AG20443 (cell line): ENCODE measurements at places on chromosomes 1 and 21.
A peak's percentile ranks its signal among the peaks of the same experiment; 100 is the strongest.

- peak; percentile 95 for DNase-seq
These were observed at the start of gene RAB13 for GRCh38 chr1:153985941-153986761. RAB13 (minus strand) TSS chr1:153986339; CDS start chr1:153986236, 103 bp downstream.

DNA sequence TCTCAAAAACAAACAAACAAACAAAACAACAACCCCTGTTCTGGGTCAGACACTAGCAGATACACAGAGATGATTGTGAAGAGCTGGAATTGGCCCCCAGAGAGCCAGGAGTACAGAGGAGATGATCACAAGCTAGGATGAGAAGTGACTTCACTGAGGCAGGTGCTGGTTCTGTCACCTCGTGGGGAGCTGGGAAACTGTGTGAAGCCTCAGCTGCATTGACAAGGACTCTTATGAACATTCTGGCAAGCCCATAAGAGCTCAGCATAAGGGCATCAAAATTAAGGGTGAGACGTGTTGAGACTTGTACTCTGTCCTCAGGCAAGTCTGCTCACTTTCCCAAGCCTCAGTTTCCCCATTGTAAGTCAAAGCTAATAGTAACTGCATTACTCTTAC, 14.7 kb upstream of the PTP4A2 start:
- DNase-seq: no peak

DNA sequence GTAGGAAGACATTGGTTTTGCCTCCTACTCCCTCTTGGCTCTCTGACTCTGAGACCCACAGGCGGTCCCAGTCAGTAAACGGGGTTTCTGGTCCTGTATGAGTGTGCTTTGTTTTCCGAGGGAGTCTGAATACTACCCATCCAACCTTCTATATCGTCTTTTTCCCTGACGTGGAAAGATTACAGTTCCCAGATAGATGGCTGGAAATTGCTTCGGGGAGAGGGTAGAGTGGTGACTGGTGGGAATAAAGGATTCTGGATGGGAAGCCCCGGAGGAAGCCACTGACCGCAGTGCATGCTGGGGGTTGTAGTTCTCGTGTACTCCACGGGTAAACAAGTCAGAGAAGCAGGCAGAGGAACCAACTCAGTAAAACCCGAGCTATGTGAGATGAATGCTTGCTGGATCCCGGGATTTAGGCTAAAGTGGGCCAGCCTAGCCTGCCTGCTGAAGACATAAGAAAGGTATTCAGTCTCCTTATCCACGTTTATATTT, 66.2 kb upstream of the IRF2BP2 start:
- DNase-seq: peak; percentile 89

DNA sequence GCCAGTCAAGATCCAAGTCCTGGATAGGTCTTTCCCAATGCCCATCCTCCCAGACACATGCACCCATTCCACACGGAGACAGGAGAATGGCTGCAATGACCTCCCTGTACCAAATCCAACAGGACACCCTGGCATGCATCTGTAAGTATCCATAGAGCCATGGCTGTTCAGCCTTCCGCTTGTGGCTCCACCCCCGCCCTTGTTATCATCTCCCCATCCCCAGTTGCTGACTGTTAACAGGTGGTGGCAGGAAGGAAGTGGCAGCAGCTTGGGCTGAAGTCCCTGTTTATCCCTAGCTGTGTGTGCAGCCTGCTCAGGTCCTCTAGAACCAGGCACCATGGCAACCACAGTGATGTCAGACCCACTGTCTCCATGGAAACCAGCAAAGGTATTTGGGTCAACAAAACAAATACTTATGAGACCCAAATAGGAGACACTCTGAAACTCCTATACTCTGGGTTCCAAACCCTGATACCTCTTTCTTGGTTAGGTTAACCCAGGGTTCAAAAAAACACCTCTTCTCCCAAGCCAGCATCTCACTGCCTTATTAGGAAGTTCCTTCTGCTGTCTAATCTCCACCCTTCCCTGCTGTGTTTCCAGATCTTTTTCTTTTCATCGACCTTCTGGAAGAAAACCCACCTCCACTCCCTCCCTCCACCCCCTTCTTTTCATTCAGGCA, 721 bp downstream of the PBXIP1 start:
- DNase-seq: peak; percentile 66

DNA sequence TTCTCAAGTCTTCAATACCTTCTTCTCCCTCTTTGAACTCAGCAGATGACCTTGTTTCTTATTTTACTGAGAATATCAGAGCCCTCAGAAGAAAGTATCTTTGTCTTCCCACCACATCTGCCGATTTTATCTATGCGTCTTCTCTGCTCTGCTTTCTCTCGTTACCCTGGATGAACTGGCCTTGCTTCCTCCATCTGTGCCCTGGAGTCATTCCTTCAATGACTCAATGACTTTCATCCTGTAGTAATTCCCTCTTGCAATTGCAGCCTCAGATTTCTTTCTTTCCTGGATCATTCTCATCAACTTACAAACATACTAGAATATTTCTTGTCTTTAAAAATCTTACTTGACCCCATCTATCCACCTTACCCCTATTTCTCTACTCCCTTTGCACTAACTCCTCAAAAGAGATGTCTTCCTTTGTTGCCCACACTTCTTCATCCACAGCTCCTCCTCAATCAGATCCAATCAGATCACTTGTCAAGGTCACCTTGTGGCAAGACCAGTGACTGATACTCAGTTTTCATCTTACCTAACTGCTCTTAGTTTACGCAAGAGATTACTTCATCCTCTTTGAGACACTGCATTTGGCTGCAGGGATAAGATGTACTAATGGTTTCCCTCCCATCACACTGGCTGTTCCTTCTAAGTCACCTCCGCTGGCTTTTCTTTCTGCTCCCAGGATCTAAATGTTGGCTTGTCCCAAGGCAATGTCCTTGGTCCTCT, 8.2 kb upstream of the TGFBR3 start:
- peak; percentile 59 for DNase-seq

DNA sequence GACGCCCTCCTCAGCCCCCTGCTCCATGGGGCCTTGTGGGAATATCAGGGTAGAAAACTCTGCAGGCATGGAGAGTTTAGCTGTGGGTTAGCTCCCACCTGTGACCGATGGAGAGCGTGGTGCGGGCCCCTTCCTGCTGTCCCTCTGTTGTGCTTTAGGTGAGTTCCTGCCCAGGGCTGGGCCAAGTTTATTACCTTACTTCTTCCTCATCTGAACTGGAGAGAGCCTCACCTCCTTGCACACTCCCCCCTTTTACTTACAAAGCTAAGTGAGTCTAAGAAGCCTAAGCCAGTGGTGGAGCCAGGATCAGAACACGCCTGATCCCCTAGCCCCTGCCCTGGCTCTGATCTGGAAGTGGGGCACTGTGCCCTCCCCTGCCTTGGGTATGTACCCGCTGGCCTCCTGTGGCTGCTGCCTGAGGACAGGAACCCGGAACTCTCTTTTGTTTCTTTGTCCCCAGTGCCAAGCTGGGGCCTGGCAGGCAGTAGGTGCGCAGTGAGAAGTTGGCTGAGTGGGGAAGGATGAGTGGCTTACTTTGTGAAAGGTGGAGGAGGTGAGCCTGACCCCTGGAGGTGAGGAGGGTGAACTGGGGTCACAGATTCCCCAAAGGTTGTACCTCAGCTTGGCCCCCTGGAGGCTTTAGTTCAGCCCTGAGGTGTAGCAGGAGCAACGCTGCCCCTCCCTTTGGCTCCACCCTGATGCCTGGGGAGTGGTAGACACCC, 32.9 kb downstream of the ARHGEF10L start:
- DNase-seq: no peak

- no peak for DNase-seq
These were observed 312.5 kb upstream of the ZRANB2 start for GRCh38 chr1:71393301-71393700.

DNA sequence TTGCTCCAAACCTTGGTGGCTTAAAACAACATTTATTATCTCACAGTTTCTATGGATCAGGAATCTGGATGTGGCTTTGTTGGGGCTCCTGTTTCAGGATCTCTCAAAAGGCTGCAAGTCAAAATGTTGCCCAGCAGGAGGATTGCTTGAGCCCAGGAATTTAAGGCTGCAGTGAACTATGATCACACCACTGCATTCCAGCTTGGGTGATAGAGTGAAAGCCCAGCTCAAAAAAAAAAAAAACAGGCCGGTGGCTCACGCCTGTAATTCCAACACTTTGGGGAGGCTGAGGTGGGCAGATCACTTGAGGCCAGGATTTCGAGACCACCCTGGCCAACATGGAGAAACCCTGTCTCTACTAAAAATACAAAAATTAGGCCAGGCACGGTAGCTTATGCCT, 30.0 kb downstream of the BCAS2 start:
- DNase-seq: no peak

DNA sequence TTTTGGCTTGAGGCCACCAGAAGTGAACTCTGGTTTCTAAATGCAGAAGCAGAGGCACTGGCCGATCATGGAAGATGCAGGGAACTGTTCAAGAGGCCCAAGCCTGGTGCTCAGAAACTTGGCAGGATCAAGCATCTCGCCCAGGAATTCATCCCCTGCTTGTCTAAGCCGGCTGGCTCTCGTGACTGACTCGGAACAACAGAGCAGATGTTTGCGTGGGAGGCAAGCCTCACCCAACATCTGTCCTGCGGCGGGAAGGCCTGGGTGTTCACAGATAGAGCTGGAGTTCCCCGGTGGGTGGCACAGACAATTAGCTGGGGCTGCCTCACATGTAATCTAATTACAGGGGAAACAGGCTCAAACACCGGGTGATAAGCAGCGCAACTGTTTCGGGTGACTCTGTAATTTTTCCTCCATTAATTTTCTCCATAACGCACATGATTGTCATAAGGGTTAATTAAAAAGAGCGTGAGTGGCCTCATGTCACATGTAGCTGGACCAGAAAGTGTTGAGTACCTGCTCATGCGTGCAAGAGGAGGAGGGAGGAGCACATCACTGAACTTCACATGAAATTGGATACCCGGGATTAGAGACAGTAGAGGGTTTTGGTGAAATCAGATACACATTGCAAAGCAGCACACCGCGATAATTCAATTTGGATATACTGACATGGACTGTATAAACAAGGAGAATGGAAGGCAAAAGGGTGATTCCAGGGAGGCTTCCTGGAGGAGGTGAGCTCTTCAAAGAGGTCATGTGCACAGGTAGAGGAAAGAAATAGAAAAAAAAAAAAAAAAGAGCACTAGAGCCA, 180.0 kb downstream of the ETS2 start:
- DNase-seq: peak; percentile 94
